ENCODE measurements at places on chromosomes 2 and 18.

- no peak overlapping the region for H3K4me3 ChIP-seq
- H3K4me1 ChIP-seq = no peaks in the 10 kb centered on the region
- no peak for DNase-seq
- no peaks in the 10 kb centered on the region for H3K27me3 ChIP-seq
- H3K27ac ChIP-seq = no peak overlapping the region
These were observed 19.7 kb upstream of the SH3RF3 start for GRCh38 chr2:109109342-109109741.

DNA sequence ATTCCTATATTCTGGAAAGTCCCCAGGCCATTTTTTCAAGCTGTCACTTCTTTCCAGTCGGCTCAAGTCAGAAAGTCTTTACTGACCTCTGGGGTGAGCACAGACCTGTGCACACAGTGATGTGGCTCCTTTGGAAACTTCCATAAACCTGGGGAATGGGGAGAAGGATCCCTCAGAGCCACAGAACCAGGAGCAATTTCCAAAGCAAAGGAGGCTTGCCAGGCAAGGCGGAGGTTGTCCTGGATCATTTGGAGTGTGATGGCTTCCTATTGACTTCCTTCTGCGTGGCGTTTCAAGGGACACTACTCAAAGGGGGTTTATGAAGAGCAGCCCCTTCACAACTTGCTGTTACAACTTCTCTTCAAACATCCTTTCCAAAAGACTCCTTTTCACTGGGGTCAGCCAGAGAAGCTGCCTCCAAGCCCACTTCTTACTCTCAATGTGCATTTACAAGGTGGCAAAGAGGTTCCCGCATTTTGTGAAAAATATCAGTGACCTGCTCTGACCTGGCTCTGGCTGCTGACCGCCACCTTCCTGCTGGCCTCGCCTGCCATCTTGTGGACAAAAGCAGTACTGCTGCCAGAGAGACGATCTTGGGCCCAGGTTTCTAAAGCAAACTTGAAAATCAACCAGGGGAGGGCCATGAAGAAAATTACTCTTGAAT, 18.2 kb upstream of the TMEM247 start:
- H3K27me3 ChIP-seq = no peaks in the 10 kb centered on the region
- H3K27ac ChIP-seq = peak overlapping the region; percentile 39
- H3K4me1 ChIP-seq = peaks cover 6% of the 10 kb centered on the region

GRCh38 chr2:176174824-176175708, 13.4 kb upstream of the HOXD1 start:
- H3K27ac ChIP-seq = peak overlapping the region; percentile 19
- no peak for DNase-seq
- no peaks in the 10 kb centered on the region for H3K36me3 ChIP-seq
- no peaks in the 10 kb centered on the region for H3K4me1 ChIP-seq
- no peak overlapping the region for H3K4me3 ChIP-seq

DNA sequence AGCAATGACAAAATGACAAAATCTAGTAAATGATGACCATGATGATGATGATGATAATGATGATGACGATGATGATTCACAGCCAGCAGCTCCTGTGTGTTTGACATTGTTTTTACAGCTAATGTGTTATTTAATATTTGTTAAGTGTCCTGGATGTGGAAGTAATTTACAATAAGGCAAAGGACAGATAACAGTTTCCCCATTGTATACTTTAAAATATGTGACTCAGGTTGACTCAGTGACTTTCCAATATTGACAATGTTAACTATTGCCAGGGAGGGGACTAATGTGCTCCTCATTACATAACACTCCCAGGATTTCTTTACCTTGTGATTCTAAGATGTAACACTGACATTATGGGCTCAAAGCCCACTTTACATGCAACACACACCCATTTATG, 602.2 kb downstream of the FBXO15 start:
- no peak for DNase-seq
- H3K36me3 ChIP-seq = no peaks in the 10 kb centered on the region
- H3K4me3 ChIP-seq = no peak overlapping the region
- H3K4me1 ChIP-seq = no peaks in the 10 kb centered on the region
- H3K27ac ChIP-seq = no peak overlapping the region
- H3K27me3 ChIP-seq = no peaks in the 10 kb centered on the region

DNA sequence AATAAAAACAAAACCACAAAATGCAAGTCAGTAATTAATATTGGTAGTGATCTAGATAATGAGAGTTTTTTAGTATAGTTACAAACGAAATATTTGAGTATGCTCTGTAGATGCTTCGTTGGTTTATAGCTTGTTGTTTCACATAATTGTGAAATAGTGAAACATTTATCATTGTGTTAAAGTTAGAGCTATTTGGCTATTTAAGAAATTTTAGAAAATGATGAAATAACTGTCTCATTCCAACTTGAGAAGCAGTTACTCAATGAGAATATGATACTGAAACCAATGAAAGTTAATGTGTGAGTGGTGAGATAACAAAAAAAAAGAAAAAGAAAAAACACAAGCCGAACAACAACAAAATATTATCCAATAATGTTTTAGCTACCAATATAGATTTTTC, 475.6 kb upstream of the ZEB2 start:
- H3K27ac ChIP-seq = peak overlapping the region; percentile 45
- no peaks in the 10 kb centered on the region for H3K4me1 ChIP-seq
- no peaks in the 10 kb centered on the region for H3K27me3 ChIP-seq
- DNase-seq = no peak
- no peaks in the 10 kb centered on the region for H3K36me3 ChIP-seq

GRCh38 chr2:117127680-117128079, 686.8 kb upstream of the DDX18 start:
- no peaks in the 10 kb centered on the region for H3K27me3 ChIP-seq
- no peak overlapping the region for H3K27ac ChIP-seq
- H3K4me3 ChIP-seq = no peak overlapping the region

DNA sequence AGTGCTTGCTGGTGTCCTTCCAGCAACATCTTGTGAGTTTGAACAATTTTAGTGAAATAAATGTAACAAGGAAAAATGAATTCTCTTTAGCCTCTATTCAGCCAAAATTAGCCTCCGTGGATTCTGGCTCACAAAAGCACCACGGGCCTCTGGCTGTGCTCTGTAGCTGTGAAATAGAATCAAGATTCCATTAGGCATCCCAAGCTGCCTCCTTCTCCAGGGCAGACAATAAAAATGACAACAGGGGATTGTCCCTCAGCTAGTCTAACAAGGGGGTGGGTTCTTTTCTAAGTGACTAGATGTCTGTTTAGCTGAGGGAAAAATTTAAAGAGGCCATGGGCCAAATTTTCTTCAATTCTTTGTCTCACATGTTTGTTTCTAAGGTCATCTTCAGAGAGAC, 254.7 kb upstream of the FIGN start:
- no peaks in the 10 kb centered on the region for H3K36me3 ChIP-seq
- no peak for DNase-seq
